Fibroblast of skin of scalp (primary cell): ENCODE measurements at places on chromosomes 5 and 9.
A peak's percentile ranks its signal among the peaks of the same experiment; 100 is the strongest.

DNA sequence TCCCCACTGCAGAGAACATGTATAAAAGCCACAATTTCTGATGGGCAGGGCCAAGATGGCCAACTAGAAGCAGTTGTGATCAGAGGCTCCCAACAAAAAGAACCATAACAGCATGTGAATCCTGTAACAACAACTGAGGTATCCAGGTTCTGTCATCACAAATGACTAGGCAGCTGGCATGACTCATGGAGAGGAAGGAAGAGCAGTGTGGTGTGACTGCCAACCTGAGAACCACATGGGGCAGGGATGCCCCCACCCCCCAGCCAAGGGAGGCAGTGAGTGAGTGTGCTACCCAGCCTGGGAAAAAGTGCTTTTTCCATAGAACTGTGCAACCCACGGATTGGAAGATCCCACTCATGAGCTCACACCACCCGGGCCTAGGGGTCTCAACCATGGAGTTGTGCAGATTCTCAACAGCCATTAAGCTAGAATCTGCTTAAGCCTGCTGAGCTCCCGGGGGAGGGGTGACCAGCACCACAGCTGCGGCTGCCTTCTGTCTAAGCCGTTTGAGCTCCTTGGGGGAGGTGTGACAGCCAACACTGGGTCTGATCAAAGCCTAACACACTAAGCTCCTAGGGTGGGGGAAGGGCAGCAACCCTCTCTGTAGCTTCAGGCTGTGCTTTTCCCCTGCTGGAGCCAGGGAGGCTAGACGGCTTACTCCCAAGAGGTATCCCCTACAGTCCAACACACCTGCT, 80.1 kb upstream of the DMAC1 start:
- DNase-seq = no peak

- DNase-seq = no peak
These were observed 216.3 kb downstream of the ISL1 start for GRCh38 chr5:51599587-51599986.

- DNase-seq = peak; percentile 84
These were observed 491.7 kb downstream of the CCDC171 start for GRCh38 chr9:16044579-16044881.

GRCh38 chr9:99113414-99114048, 8.6 kb downstream of the TGFBR1 start:
- DNase-seq = no peak

- peak; percentile 29 for DNase-seq
These were observed 69.3 kb downstream of the TLE4 start for GRCh38 chr9:79641070-79641469.

DNA sequence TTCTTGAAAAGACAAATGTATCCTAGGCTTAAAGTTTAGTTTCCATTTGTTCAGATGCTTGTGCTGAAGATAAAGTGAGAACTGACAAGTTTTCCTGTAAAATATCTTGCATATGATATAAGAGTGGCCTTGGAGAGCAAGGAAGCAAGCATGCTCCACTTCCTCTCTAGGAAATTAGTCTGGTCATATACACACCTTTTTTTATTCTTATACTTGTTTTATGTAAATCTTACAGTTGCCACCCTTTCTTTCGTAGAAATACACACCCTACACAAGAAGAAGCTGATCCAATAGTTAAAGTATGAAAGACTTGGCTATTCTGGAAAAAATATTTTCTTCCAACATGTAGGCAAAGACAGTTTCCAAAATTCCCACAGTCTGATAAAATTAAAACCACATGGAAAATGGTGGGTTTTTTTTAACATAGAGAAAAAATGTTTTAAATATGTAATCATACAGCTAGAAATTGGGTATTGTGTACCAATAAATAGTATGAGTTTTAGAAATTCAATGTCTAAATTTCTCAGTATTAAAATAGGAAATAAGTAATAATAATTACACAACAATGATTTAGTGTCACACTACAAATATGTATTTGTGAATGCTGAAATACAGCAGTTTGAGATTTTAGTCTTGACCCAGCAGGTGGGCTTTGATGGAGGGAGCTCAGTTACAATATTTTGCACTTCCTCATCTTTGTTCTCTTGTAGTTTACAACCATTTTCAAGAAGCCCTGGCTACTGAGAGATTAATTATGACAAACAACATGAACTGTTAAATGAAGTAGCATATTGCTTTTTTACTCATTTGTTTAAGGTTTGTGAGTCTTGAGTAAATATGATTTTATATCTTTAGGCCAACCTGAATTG, 185.7 kb upstream of the GNA14 start:
- peak; percentile 78 for DNase-seq

- no peak for DNase-seq
These were observed 13.9 kb downstream of the GOLPH3 start for GRCh38 chr5:32160228-32160627.

DNA sequence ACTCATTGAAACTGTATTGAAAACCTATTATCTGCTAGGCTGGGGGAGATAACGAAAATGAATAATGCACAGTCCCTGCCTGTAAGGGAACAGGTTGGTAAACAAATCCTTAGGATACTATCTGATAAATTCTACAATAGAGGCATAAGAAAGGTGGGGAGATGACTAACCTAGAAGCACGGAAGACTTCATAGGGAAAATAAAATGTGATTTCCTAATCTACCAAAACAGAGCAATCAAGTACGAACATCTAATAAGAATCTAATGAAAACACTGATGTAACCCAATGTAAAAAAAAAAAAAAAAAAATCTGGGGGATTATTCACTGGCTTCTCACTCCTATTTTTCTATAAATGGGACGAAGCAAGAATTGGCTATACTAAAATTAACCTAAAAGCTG, 124.4 kb downstream of the SLF1 start:
- DNase-seq = no peak

DNA sequence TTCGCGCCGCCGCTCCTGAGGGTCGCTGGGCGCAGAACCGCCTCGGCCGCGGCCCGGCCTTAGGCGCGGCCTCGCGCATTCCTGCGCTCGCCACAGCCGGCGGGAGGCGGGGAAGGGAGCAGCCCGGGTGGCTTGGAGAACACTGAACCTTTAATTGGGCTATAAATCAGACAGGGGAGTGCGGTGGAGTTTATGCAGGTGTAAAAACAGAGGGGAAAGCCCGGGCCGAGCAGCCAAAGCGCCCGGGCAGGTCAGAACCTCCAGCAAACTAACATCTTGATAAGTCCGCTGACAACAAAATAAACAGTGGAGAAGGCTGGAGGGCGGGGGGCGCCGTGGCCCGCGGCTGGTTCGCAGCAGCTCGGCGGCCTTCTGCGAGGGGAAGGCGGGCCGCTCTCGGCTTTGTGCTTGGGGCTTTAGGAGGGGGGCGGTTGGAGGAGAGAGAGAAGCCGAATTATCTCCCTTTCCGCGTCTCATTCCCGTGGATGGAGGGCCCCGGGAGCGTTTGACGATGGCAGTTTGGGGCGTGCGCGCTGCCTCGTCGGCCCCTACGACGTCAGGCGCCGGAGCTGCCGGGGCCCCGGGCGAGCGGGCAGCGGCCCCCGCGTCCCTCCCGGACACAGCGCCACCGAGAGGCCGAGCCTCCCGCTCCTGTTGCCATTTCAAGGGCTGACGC, 11.3 kb downstream of the FOXD1 start:
- peak; percentile 86 for DNase-seq

DNA sequence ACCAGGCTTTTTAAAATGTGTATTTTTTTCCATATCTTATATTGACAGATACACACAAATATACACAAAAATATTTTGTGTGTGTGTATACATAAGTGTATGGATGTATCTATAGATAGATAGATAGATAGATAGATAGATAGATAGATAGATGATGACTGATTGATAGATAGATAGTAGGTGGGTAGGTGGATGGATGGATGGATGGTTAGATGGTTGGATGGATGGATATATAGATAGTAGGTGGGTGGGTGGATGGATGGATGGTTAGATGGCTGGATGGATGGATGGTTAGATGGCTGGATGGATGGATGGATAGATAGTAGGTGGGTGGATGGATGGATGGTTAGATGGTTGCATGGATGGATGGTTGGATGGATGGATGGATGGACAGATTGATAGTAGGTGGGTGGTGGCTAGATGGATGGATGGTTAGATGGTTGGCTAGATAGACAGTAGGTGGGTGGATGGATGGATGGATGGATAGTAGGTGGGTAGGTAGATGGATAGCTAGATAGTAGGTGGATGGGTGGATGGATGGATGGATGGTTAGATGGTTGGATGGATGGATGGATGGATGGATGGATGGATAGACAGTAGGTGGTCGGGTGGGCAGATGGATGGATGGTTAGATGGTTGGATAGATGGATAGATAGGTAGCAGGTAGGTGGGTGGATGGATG, 156.2 kb downstream of the NR3C1 start:
- no peak for DNase-seq

- DNase-seq = peak; percentile 38
These were observed 76.3 kb upstream of the PCA3 start for GRCh38 chr9:76687861-76688391.

GRCh38 chr9:79694208-79694607, 122.4 kb downstream of the TLE4 start:
- no peak for DNase-seq

GRCh38 chr9:21172156-21172555, 5.7 kb upstream of the IFNA21 start:
- no peak for DNase-seq

GRCh38 chr5:113302120-113302519, 132.7 kb downstream of the TSSK1B start:
- no peak for DNase-seq

DNA sequence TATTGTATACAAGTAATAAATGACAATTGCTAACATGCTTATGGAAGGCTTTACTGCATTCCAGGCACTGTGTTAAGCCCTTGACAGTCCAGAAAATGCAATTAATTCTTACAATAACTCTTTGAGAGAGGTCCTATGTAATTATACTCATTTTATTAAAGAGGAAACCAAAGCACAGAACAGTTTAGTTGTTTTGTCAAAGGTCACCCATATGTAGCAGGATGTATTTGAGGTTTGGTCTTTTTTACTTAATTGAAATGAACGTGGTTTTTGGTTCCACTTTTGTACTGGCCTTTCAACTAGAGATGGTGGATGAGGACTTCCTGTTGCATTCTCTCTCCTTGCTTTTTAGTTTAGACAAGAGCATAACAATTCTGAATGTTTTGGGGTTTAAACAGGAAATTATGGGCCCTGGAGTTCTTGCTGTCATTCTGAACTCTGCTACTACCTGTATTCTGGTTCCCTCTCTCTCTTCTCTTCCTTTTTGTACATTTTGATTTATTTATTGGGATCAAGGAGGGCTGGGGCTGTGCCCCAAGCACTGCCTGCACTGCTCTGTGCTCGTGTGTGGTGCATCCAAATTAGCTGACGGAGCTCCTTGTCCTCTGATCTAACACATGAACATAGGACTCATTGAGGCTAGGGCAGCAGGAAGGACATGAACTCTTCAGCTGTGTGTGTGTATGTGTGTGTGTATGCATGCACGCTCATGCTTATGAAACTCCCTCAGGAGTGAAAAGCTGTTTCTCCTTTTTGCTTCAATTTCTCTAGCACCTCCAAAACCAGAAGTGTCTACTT, 47.4 kb downstream of the SLC28A3 start:
- no peak for DNase-seq

DNA sequence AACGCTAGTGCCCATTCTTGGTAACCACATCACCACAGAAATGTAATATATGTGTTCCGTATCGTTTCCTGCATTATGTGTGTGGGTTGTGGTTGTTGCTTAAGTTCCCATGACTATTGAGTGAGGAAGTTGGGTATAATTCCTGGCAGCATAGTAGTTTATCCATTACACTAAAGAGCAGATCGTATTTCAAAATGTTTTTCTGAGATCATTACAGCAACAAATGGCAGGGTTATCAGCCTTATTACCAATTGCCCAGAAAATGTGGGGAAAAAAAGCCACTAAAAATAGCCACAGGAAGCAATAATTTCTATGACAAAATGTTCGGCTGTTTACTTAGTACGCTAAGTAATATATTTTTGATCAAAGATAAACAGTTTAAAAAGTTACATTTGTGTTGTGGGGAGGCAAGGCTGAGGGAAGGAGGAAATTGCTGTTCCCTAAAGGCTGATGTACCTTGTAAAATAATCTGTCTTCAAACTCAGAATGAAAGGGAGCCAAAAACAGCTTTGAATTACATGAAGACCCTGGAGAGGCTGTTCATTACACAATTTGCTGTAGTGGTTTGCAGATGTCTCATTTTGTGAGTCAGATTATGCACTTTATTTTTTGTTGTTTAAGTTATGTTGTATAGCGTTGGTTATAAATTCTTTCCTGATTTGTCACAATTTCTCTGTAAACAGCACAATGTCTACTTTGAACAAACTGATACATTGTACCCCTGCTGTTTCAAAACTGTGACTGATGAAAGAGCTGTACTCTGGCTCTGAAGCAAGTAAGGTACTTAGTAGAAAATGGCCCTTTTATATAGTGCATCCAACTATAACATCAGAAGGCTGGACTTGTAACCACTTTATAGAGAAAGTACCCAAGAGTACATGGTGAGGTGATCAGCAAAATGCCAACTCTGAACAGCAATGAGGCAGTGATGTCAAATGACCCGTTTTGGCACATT, 1028.5 kb downstream of the NR2F1-AS1 start:
- DNase-seq = peak; percentile 99

GRCh38 chr9:134869554-134870300, 10.9 kb upstream of the FCN2 start:
- no peak for DNase-seq
